ENCODE measurements at places on chromosomes 6 and 20. TPM values are rescaled to one million over a fixed set of nuclear protein-coding genes. Genes with fewer than 3 reads are reported as not detected.

DNA sequence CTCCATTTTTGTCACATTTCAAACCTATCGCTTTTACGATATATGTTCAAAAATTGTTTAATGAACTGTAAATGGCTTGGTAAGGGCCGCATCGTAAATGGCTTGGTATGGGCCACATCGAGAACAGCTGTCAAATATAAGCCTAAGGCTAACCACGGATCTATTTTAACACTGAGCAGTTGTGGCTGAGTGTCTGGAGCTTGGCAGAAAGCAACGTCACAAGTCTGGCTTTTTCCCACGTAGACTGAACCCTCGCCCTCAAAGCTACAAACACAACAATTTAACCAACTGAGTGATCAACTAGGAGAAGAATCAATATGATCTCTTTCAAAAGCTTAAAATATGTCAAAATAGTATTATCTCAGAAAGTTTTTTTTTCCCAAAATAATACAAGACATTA, 71.4 kb upstream of the PRSS16 start:
- no peak for DNase-seq

GRCh38 chr6:47151232-47151898, 109.2 kb upstream of the ADGRF1 start:
- DNase-seq: no peak

- DNase-seq: no peak
Measured at GRCh38 chr6:116387374-116387773, 16.6 kb downstream of the DSE start.

DNA sequence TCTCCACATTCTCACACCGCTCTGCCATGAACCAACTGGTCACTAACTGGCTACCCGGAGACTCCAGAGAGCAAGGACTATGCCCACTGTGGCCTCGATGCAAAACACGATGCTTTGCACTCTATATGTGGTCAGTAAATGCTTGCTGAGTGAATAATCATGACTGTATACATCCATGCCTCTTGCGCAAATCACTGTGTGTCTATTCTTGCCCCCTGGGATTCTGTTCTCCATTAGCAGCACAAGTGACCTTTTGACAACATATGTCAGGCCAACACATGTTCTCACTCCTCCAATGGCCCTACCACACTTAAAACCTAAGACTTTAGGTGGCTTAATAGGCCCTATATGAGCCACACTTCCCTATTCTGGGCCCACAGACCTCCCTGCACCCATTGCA, 16.9 kb downstream of the KIF16B start:
- no peak for DNase-seq

- DNase-seq: no peak
Measured at GRCh38 chr20:7274870-7275269, 507.4 kb downstream of the BMP2 start.

DNA sequence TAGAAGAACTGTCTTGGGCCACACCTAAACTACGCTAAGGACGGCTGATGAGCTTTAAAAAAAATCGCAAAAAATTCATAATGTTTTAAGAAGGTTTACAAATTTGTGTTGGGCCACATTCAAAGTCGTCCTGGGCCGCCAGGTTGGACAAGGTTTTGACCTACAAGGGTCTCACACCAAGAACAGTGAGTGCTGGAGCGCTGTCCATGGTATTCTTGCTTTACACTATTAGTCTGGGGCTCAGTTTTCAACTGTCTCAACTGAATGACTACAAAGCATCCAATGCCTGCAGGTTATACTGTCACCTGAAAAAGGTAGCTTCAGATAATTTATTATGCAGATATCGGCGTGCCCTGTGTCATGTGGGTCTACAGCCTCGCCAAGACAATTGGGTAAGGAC, 3.7 kb upstream of the FAXC start:
- no peak for DNase-seq

GRCh38 chr6:54877713-54878317, 31.2 kb downstream of the FAM83B start:
- no peak for DNase-seq

DNA sequence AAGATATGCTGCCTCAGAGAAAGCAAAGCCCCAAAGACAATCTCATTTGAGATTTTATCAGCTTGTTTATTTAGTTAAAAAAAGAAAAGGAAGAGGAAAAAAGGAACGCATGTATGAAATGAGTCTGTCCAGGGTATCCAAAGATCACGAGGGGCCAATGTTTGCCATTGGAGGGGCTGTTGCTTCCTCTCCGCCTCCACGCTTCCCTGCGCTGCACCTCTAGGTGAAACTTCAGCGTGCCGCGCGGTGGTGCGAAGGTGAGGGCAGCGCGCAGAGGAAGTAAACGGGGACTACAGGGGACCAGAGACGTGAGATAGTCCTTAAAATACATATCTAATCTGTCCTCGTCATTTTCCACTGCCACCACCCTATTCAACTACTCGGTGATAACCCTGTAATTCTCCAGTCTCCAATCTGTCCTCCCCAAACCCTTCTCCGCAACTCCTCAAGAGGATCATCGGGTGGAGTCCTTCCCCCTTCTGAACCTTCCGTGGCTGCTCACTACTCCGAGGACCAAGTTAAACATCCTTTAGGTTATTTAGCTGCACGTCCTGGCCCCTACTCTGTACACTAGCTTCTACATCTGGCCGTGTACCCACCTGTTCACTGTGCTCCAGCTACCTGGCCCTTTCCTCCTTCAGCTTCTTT, 1.1 kb upstream of the DCBLD1 start:
- DNase-seq: peak; percentile 41

GRCh38 chr6:93323630-93324029, 95.7 kb downstream of the EPHA7 start:
- DNase-seq: no peak

The TPBG gene
- total RNA-seq: 0.11 TPM
